ENCODE measurements at places on chromosomes 12 and 14.

GRCh38 chr12:78192979-78193378 is 362.3 kb downstream of the NAV3 start:
- DNase-seq: no peak

- no peak for DNase-seq
Measured at GRCh38 chr12:70557583-70558191, 79.5 kb downstream of the PTPRB start.

DNA sequence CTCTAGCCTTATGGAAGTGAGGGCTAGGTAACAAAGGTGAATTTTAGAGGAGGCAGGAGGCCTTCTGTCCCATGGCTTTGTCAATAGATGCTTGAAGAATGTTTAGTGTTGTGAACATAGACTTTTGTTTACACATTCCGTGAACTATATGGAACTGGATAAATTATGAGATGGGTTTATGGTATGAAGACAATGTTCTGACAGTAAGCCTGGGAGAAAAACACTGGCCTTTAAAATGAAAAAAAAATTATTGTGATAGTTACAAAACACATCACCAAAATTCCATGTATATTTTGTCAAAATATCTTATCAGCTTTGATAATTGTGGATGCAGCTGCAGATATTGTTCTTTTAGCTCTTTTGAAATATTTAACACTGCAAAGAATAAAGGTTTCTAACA is 251.5 kb upstream of the DCN start:
- DNase-seq: no peak

GRCh38 chr12:1603269-1603993 is 9.1 kb upstream of the FBXL14 start:
- DNase-seq: no peak

DNA sequence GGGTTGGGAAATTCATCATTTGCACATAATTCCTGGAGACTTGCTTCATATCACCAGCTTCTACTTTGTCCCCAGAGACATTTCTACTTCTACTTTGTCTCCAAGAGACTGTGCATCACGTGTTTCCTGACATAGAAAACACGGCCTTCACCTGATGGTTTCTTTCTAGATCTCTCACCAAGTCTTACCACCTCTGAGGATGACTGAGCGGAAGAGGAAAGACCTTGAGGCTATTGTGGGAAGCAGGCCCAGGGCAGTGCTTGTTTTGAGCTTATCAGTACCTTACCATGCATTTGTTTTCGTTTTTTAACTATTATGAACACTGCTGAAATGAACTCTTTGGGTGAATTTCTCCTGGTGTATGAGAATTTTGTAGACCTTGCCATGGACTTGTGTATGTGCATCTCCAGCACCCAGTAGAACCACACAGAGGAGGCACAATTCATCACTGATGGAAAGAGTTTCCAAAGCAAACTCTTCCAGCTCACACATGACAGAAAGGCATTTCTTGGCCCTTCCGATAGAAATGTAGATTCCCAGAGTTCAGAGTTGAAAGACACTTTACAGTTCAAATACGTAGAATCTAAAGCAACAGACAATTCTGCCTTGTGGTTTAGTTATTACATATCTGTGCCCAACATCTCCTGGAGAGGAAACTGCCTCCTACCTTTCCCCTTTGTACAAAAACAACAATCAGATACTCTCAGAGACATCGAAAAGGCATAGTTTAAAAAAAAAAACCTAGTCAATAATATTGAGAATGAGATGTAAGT is 434.7 kb downstream of the FUT8 start:
- peak; percentile 39 for DNase-seq

GRCh38 chr12:47995981-47996401 is 8.3 kb downstream of the COL2A1 start:
- no peak for DNase-seq

DNA sequence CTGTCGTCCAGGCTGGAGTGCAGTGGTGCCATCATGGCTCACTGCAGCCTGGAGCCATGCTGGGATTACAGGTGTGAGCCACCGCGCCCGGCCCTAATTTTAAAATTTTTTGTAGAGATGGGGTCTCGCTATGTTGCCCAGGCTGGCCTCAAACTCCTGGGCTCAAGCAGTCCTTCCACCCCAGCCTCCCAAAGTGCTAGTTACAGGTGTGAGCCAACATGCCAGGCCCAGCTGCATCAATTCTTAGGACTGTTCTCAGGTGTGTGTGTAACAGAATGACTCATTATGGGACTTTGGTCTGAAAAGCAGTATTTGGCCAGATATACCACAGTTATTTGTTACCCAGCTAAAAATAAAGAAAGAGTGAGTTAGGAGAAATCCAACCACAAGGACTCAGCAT is 17.4 kb downstream of the LETMD1 start:
- no peak for DNase-seq

- no peak for DNase-seq
Measured at GRCh38 chr12:42234970-42235369, 3.1 kb downstream of the YAF2 start.

DNA sequence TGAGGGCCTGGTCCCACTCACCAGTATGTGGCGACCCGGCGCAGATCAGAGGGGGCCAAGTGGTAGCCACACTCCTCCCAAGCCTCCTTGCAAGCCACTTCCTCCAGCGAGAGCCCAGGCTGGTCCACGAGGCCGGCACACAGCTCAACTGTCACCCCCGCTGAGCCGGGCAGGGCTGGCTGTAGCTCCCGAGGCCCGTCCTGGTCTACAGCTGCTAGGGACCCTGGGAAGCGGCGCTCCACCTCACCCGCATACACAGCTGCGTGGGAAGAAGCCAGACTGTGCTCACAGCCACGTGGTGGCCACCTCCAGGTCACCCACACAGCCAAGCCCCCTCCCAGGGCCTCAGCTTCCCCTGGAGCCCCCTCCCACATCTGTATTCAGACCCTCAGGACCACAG is 4.6 kb downstream of the NUDT14 start:
- no peak for DNase-seq

- no peak for DNase-seq
Measured at GRCh38 chr14:74913986-74914573, 9.0 kb downstream of the RPS6KL1 start.

DNA sequence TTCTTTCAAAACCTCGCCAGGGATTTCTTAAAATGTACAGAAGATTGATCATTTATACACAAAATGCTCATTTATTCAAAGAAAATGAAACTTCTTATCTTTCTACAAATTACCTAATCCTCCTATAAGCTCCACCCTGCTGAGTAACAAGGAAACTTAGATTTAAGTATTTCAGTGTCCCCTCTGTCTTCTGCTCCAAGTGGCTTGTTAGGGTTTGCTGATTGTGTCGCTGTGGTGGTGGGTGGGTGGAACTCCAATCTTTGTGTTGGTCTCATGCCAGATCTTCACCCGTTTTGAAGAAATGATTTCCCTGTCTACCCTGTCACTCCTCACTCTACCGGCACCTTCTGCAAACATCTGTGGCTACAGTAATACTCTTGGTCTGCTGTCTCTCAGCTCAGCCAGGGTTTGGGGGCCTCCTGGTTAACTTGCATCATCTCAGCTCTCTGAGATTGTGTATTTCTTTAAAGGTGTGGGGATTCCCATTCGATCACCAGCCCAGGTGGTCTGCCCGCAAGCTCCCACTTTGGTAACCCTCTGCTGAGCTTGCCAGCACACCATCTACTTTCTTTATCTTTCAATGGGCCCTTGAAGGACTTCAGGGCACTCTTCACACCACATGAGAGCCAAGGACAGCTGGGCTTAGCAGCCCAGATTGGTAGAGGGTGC is 73.8 kb downstream of the DRAM1 start:
- no peak for DNase-seq

GRCh38 chr12:117284140-117284539 is 77.3 kb downstream of the NOS1 start:
- no peak for DNase-seq

- DNase-seq: no peak
Measured at GRCh38 chr12:112418273-112418607, 507 bp upstream of the PTPN11 start.

- no peak for DNase-seq
Measured at GRCh38 chr12:67155863-67156262, 113.3 kb upstream of the CAND1 start.

DNA sequence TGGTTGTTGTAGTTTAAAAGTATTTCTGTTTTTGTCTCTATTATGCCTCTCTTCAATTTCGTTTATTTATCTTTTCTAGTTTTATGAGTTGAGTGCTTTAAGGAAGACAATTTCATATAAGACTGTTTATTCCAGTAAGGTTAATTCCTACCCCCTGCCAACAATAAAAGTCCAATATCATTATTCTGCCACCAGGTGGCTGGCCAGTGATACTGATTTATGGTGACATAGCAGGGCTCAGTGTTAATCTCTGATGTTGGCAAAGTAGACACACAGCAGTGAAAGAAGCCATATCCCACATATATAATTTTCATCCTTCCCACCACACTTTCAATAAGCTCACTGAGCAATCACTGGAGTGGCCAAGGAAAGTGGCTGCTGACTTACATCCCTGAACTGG is 69.0 kb upstream of the BMP4 start:
- DNase-seq: no peak

- no peak for DNase-seq
Measured at GRCh38 chr12:96571101-96571862, 81.9 kb downstream of the CFAP54 start.

- DNase-seq: no peak
Measured at GRCh38 chr14:90905531-90905930, 89.3 kb upstream of the TTC7B start.

- no peak for DNase-seq
Measured at GRCh38 chr12:124416516-124417395, 121.9 kb downstream of the RFLNA start.

- DNase-seq: no peak
Measured at GRCh38 chr12:104057771-104058197, 6.5 kb upstream of the HCFC2 start.

DNA sequence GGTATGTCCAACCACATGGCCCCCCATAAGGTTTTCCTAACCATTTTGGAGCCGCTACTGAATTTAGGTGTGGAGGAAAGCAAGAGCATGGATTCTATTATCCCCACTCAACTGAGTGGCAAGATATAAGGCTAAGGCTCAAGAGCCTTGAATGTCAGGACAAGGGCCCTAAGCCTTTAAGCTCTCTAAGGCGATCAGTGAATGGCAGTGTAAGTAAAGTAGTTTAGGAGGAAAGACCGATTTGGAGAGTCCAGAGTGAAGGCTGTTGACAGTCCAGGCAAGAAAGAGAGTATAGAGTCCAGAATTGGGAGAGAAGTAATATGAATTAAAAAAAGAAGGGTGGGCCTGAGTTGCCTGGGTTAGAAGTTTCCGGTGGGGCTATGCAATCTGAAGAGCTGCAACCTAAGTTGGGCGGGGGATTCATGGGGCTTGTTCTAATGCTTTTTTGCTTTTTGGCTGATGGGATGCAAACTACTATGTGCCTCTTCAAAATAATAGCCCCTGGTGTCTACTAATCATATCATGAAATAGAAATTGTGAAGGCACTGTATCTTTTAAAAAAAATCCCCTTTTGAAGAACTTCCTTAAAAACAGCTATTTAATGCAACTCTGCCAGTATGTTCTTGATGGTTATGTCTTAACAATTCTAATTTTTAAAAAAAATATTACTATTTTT is at the start of gene SPIC:
Gene SPIC, plus strand, starts transcription at position 626 of the 676 bp plus-strand sequence. CDS start 1,569 bp downstream, outside the sequence.
- DNase-seq: no peak

DNA sequence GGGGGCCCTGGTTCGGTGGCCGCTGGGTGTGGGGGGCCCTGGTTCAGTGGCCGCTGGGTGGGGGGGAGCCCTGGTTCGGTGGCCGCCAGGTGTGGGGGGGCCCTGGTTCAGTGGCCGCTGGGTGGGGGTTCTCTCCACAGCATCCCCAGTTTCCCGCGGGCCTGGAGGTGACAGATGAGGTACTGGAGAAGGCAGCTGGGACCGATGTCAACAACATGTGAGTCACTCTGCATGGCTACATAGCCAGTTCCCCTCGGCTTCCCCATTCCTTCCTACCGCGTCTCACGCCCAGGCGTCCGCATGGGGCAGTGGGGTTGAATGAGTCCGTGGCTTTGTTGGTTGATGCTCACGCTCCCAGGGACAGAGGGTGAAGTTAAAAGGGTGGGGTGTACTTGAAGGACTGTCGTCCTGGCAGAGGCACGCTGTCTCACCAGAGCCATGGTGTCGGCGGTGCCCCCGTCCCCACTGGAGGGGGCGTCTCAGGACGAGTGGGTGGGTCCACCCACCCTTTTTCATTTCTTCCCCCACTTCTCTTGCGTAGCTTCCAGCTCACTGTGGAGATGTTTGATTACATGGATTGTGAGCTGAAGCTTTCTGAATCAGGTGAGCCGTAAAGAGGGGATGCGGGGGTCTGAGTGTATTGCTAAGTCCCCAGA is 15.6 kb downstream of the HIP1R start:
- no peak for DNase-seq

GRCh38 chr14:101072531-101072930 is 169.0 kb upstream of the RTL1 start:
- no peak for DNase-seq

DNA sequence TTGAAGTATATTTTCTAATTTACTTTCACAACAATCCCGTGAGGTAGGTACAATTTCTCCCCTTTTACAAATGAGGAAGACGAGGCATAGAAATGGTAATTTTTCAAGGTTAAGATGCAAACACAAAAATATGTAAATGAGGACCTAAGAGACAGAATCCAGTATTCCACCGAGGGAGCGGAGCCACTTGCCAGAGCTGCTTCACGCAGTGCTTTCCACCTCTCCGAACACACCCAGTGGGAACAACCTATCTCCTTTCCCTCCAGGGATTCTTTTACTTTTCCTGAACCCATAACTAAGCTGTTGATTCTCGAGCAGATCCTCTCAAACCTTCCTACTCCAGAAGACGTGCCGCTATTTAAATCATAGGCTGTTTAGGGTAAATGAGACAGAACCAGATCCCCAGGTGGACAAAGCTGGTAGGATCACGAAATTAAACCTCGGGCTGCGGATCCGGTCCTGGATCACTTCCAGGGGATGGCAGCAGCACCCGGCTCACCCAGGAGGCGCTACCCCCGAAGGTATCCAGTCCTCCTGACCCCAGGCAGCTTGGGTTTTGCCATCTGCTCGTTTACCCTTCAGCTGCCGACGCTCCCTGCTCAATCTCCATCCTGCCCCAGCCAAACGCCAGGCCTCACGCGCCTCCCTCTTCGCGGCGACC is 1.5 kb downstream of the DDHD1 start:
- peak; percentile 47 for DNase-seq

- DNase-seq: no peak
Measured at GRCh38 chr14:103186909-103187586, 63.8 kb downstream of the TNFAIP2 start.

DNA sequence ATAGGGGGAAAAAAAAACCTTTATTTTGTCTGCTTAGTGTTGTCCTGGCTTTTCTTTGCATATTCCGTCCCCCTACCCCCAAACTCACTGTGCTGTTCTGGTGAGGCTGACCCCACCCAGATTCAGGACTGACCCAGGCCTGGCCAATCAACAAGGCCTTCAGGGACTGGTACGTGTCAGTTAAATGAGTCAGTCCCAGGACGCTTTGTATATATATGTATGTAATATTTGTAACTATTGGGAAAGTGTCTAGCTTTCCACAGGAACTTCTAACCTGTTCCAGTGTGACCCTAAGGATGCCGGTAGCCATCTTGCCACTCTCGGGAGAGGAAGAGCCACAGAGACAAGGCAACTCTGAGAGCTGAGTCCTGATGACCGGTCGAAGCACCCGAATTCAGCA is 107.4 kb downstream of the VCPKMT start:
- DNase-seq: no peak

DNA sequence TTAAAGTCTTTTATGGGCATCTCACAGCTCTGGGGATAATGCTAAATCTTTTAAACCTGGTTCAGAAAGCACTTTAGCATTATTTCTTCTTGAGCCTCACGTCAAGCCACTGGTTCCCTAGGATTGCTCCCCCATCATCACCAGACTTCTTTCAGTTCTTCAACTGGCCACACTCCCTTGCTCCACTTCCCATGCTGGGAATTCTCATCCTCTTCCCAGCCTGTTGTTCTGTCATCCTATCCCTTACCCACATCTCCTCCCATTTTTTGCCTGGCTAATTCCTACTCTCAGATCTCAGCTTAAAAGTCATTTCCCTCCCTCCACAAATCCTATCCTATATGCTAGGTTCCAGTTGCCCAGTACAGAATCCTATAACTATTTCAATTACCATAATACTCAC is 14.4 kb downstream of the FERMT2 start:
- no peak for DNase-seq

Measured in activated naive CD8-positive, alpha-beta T cell treated with anti-CD3 and anti-CD28 coated beads, Interleukin-2, amount 50 U/mL, for 24 hours (primary cell).